ENCODE measurements at places on chromosomes 2 and 18. TPM values are rescaled to one million over a fixed set of nuclear protein-coding genes. Genes with fewer than 3 reads are reported as not detected.

DNA sequence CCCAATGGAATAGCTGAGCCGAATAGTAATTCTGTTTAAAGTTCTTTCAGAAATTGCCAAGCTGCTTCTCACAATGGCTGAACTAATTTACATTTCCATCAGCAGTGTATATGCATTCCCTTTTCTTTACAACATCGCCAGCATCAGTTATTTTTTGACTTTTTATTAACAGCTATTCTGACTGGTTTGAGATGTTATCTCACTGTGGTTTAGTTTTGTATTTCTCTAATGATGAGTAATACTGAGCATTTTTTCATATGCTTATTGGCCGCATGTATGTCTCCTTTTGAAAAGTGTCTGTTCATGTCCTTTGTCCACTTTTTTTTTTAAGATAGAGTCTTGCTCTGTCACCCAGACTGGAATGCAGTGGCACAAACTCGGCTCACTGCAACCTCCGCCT is 100.7 kb downstream of the C2orf74 start:
- no peak overlapping the region for H3K4me3 ChIP-seq
- H3K4me1 ChIP-seq: no peaks in the 10 kb centered on the region
- DNase-seq: no peak

- DNase-seq: no peak
- H3K36me3 ChIP-seq: no peaks in the 10 kb centered on the region
- H3K4me1 ChIP-seq: no peaks in the 10 kb centered on the region
- H3K27ac ChIP-seq: no peak overlapping the region
Observed at GRCh38 chr2:102025016-102025501, 33.3 kb downstream of the IL1R2 start.

The C1QL2 gene
- not detected for polyA plus RNA-seq

The SKA1 gene
- polyA plus RNA-seq: 1.4 TPM

The CFAP65 gene
- not detected for polyA plus RNA-seq

DNA sequence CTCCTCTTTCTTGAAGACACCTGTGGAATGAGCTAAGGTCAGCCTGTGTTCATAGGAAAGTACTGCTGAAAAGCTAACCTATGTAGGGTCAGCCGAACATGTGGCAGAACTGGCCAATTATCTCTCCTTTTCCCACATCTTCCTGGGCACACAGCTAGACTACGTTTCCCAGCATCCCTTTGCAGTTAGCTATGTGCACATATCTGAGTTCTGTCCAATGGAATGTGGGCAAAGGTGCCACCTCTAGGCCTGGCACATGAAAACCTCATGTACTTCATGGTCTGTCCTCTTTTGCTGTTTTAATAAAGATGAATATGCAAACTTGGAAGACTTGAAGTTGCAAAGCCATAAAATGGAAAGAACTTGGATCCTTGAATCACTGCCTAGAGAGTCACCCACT is 352.6 kb downstream of the TNS1 start:
- DNase-seq: no peak
- no peak overlapping the region for H3K4me3 ChIP-seq
- H3K27ac ChIP-seq: no peak overlapping the region
- H3K4me1 ChIP-seq: no peaks in the 10 kb centered on the region
- no peaks in the 10 kb centered on the region for H3K36me3 ChIP-seq
- peaks cover 3% of the 10 kb centered on the region for H3K27me3 ChIP-seq

DNA sequence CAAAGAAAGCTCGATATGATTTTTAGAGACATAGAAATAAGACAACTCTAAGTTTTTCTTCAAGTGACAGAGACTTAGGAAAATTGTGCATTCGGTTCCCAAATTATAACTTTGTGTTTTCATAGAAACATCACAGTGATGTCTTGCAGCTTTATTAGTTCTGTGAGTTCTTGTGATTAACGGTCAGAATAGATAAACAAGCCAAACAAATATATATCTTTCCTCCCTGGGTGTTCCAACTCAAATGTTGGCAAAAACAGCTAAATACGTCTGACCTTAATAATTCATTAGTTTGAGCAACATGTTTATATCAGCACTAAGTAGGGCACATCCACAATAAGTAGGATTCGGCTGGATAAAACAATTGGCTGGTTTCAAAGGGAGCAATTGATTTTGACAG is 47.6 kb downstream of the DTNA start:
- peaks cover 2% of the 10 kb centered on the region for H3K27me3 ChIP-seq
- no peak overlapping the region for H3K27ac ChIP-seq
- DNase-seq: no peak

The RAB17 gene
- not detected for polyA plus RNA-seq

The POTEE gene
- polyA plus RNA-seq: not detected

DNA sequence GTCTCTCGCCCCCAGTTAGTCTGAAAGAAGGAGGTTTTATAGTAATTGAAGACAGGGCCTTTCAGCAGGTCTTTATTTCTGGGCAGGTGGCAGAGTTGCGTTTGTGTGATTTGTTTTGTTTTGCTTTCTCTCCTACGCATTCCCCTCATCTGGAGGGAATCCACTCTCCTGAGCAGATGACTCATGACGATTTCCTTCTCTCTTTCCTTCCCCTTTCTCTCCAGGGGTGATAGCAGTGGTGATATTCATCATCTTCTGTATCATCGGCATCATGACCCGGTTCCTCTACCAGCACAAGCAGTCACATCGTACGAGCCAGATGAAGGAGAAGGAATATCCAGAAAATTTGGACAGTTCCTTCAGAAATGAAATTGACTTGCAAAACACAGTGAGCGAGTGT is 888.8 kb downstream of the CNTNAP5 start:
- H3K36me3 ChIP-seq: no peaks in the 10 kb centered on the region
- no peak overlapping the region for H3K27ac ChIP-seq
- H3K4me1 ChIP-seq: no peaks in the 10 kb centered on the region

GRCh38 chr2:163247847-163248220 is 409.3 kb upstream of the KCNH7 start:
- H3K27ac ChIP-seq: no peak overlapping the region
- peaks cover 2% of the 10 kb centered on the region for H3K27me3 ChIP-seq
- H3K4me1 ChIP-seq: no peaks in the 10 kb centered on the region
- no peaks in the 10 kb centered on the region for H3K36me3 ChIP-seq

DNA sequence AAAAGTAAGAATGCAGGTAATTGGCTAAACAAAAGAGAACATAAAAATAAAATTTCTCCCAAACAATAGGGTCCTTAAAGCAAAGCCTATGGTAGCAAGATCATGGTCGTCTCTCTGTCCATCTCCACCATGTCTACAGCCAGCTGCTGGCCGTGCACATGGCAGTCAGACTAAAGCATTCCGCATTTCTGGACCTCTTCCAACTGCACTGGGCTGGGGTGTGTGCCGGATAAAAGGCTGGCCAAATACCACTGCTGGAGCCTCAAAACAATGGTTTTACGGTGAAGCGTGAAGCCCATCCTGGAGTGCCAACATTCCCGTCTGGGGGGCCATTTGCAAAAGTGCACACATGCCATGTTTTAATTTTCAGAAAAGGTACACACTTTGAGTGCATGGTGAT is 74.8 kb upstream of the PIEZO2 start:
- H3K27me3 ChIP-seq: peaks cover 1% of the 10 kb centered on the region
- no peak overlapping the region for H3K4me3 ChIP-seq
- H3K4me1 ChIP-seq: no peaks in the 10 kb centered on the region
- DNase-seq: no peak
- no peak overlapping the region for H3K27ac ChIP-seq
- no peaks in the 10 kb centered on the region for H3K36me3 ChIP-seq

DNA sequence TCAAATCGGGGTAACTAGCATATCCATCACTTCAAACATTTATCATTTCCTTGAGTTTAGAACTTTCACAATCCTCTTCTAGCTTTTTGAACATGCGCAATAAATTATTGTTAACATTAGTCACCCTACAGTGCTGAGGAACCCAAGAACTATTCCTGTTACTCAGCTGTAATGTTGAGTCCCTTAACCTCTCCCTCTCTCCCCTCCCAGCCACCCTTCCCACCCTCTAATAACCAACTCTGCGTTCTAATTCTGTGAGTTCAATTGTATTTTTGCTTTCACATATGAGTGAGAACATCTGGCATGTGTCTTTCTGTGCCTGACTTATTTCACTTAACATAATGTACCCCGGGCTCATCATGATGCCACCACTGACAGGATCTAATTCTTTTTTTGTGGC is 78.6 kb upstream of the RANBP2 start:
- H3K4me1 ChIP-seq: peaks cover 6% of the 10 kb centered on the region
- H3K36me3 ChIP-seq: peaks cover 6% of the 10 kb centered on the region
- DNase-seq: no peak
- H3K27me3 ChIP-seq: peaks cover 2% of the 10 kb centered on the region

- H3K4me1 ChIP-seq: peaks cover 52% of the 10 kb centered on the region
- peaks cover 28% of the 10 kb centered on the region for H3K27me3 ChIP-seq
- H3K4me3 ChIP-seq: peak overlapping the region; percentile 21
- no peaks in the 10 kb centered on the region for H3K36me3 ChIP-seq
- DNase-seq: no peak
Observed at GRCh38 chr18:23499291-23499781, 4.0 kb upstream of the RMC1 start.

The PUS10 gene
- 12.6 TPM for polyA plus RNA-seq

- no peaks in the 10 kb centered on the region for H3K36me3 ChIP-seq
- DNase-seq: no peak
- no peak overlapping the region for H3K27ac ChIP-seq
- no peak overlapping the region for H3K4me3 ChIP-seq
- H3K4me1 ChIP-seq: peaks cover 80% of the 10 kb centered on the region
Observed at GRCh38 chr2:160351956-160352355, 141.7 kb downstream of the RBMS1 start.

DNA sequence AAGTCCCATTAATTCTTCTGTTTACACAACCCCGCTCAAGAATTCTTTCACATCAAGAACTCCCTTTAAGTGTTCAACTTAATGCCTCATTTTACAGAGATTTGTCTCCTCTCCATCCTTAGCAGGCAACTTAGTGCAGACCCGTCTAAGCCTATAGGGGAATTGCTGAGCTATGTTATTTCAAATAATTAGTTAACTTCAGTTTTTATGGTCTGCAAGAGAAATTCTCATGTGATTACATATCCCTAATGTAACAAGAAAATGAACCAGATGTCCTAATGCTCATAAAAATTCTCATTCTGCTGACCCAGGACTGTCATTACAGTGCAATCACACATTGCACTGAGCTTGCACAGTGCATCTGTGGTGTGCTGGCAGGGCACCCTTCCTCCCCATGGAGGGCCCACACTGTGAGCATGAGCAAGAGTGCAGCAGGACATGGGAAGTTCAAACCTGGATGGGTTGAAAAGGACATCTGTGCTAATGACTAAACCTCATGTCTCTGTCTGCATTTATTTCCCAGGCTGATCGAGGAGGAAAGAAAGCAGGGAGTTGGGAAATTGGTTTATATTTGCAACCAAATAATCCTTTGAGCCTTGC is 97.1 kb downstream of the COL5A2 start:
- no peak for DNase-seq
- no peaks in the 10 kb centered on the region for H3K4me1 ChIP-seq
- H3K27ac ChIP-seq: no peak overlapping the region
- peaks cover 5% of the 10 kb centered on the region for H3K36me3 ChIP-seq

DNA sequence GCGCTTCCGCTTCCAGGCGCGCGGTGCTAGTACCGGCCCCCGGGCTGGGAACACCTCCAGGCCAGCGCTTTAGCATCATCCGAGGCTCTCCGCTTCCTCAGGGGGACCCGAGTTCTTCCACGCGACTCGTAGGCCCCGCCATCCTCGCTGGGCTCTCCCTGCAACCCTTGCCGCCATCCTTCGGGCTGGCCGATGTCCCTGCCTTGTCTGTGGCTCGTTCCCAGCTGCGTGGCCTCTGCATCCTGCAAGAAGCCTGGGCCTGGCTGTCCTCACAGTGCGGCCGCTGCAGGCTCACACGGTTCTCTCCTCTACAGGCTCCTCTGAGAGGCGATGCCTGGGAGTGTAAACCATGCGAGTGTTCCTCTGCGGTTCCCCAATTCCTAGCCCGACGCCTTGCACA is 98.6 kb upstream of the PXDN start:
- no peak overlapping the region for H3K4me3 ChIP-seq
- peaks cover 1% of the 10 kb centered on the region for H3K27me3 ChIP-seq
- no peaks in the 10 kb centered on the region for H3K36me3 ChIP-seq
- H3K4me1 ChIP-seq: no peaks in the 10 kb centered on the region
- DNase-seq: no peak
- no peak overlapping the region for H3K27ac ChIP-seq

The NOL4 gene
- polyA plus RNA-seq: not detected

The DRC1 gene
- polyA plus RNA-seq: not detected

DNA sequence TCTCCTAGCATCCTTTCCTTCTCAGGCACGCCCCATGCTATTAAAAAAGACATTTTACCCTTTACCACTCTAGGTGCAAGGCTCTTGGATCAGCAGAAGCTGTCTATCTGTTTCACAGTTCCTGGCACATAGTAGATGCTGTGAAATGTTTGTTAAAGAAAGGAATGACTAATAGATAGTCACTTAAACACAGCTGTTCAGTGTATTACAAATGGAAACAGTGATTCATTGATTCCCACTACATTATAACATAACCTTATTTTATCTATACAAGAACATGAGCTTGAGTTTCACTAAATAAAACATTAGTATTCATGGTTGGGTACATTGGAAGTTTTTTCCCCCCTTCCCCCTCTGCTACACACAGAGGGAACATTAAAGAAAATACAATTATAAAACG is 142.1 kb downstream of the ASXL3 start:
- no peak overlapping the region for H3K4me3 ChIP-seq
- no peaks in the 10 kb centered on the region for H3K36me3 ChIP-seq
- no peaks in the 10 kb centered on the region for H3K4me1 ChIP-seq
- no peak overlapping the region for H3K27ac ChIP-seq

The GULP1 gene
- polyA plus RNA-seq: not detected

The SNORC gene
- polyA plus RNA-seq: not detected

DNA sequence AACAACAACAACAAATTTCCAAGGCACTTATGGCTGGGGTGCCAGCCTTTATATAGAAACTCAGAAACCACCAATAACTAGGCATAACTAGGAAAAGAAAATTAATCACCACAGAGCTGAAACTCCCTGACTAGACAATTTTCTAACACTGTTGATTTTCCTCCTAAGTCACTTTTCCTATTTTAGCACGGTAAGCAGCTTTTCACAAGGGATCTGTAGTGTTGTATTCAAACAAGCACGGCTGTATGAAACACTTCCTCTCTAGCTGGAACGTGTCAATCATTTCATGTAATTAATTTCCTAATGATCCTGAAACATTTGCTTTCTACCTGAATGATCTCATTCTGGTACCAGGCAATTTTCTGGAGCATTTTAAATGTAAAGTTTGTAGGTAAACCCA is 645.0 kb downstream of the IRS1 start:
- no peaks in the 10 kb centered on the region for H3K36me3 ChIP-seq
- no peaks in the 10 kb centered on the region for H3K4me1 ChIP-seq
- no peaks in the 10 kb centered on the region for H3K27me3 ChIP-seq
- H3K27ac ChIP-seq: no peak overlapping the region

DNA sequence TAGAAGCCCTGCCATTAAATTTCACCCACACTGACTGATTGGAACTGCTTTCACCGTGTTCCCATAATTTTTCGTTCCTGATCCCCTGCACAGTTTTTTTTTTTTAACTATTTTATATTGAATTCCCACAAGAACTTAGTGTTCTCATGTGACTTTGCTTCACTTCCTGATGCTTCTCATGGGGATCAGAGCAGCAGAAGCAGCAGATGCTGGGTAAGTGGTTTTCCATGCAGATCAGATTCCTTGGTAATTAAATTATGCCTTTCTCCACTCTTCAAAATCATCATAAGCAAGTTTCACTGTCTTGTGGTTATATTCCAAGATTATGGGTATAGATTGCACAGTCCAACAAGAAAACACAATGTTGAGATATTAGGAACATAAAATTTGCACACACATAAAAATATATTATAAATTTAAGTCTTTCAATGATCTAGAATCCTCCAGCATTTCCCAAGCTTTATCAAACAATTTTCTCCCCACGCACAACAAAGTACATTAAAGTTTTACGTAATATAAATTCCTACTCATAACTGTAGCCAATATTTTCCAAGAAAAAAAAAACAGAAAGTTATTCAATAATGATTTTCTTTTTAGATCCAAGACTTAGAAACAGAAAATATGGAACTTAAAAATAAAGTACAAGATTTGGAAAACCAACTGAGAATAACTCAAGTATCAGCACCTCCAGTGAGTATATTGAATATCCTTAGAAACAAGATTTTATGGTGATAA is 277.9 kb downstream of the GULP1 start:
- no peaks in the 10 kb centered on the region for H3K4me1 ChIP-seq
- no peaks in the 10 kb centered on the region for H3K27me3 ChIP-seq
- no peak overlapping the region for H3K4me3 ChIP-seq

Measured in immature natural killer cell (primary cell).